Tibial nerve (tissue), 4 donors: ENCODE measurements at places on chromosomes 6 and 20. TPM values are rescaled to one million over a fixed set of nuclear protein-coding genes. Genes with fewer than 3 reads are reported as not detected.

DNA sequence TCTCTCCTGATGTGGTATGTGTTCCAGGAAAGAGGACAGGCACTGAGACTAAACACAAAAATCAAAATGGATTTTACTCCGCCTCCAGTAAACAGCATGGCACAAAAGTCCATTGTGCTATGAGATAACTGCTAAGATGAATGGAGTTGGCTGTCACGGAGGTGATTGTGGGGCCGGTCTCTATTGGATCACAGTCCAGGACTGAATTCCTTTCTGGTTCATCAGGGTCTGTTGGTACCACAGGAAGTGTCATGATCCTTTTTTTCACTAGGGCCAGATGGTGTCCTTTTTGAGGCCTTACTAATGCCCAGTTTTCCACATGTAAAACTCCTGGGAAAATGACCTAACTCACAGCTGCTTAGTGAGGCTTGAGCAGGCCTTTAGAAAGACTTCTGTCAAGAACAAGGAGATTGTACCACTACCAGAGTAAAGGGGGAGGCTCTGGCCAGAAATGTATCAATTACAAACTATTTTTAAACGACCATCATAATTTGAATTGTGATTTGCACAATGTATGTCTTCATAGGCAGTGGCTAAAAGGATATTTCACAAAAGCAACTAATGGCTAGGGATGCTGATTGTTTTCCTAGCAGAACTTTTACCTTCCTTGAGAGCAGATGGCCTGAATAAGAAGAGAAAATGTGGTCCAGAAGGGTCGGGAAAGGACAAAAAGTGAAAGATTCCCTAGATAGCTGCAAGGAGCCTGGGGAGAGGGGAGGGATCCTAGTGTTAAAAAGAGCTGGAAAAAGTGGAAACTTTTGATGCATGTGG is 192.2 kb upstream of the POU3F2 start:
- DNase-seq = no peak

DNA sequence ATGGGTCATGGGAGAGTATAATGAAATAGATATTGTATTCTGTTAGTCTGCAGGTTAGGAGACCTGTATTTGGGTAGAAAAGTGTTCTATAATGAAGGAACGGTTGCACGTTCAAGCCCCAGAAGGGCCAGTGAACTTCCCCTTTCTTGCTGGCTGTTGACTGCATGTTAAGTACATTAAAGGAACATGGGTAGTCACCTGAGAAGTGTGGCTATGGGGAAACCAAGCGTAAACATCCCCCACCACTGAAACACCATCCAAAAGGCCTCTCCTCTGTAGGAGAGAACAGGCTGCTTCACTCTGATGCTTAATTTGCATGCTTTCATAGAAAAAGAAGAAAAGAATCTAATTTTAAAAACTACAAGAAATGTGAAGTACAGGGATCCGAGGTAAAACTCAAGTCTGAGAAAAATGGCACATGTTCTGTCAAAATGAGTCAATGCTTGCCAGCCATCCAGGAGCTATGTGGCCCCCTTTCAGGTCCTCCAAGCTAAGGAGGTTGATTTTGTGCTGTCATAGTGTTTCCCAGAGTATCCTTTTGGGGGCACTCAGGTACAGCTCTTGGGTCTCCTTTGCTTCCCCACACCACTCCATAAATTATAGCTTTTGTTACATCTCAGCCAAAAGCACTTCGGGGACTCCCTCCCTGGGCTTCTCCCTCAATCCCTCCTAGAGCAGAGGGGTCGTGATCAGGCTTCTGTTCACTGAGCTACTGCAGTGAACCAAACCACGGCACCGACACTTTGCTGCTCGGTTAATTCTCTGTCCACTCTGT is 283.7 kb upstream of the AGPAT4 start:
- DNase-seq = no peak

CCR6 gene
- not detected for total RNA-seq

GRCh38 chr6:3455147-3455568 is 1.7 kb downstream of the SLC22A23 start:
- DNase-seq = no peak

DNA sequence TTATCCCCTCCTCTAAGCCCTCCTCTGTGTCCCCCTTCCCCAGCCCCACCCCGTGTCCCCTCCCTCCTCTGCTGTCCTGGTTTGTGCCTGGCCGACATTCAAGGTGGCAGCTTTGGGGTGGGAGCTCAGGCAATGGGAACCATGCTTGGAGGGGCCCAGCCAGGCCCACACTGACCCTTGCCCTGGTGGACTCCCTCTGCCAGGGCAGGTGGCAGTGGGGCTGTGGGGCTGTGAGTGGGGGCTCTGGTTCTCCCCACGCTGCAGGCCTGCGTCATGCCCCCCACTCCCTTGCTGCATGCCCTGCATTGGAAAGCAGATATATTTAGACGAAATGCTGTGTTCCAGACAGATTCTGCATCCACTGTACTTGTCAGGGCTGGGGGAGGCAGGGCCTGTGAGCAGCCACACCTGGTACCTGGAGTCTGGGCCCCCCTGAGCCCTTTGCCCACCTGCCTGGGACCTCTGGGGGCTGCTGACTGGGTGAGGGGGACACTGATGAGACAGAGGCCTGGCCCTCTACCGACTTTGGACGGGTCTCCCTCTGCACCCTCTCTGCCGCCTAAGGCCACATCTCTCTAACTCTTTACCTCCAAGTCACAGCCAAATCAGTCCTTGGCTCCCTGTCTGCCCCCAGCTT is 14.2 kb downstream of the DLGAP4 start:
- no peak for DNase-seq

DNA sequence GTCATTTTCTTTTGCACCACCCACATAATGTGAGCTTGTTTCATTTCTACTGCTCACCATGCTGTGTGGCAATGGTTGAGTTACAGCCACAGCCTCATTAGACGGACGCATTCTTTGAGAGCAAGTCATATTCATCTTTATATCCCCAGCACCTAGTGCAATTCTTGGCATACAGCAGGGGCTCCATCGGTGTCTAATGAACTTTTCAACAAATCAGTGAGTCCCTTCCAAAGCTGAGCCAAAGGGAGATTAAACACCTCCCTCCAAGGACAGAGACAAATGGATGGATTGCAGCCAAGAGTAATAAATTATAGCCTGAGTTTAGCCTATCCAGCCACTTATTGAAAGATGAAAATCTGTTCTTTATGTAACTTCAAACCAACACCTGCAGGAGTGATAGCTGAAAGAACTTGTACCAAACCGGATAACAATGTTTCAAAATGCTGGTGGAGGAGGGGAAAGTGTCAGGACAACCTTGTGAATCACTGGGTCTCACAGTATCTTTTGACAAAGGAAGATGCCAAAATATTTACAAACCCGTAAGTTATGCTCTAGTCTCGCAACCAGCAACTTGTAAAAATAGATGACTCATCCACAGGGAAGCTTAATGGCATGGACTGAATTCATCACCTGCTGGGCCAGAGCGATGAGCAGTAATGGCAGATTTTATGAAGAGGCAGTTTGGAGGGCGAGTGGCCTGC is 139.0 kb downstream of the PXDC1 start:
- DNase-seq = no peak

DNA sequence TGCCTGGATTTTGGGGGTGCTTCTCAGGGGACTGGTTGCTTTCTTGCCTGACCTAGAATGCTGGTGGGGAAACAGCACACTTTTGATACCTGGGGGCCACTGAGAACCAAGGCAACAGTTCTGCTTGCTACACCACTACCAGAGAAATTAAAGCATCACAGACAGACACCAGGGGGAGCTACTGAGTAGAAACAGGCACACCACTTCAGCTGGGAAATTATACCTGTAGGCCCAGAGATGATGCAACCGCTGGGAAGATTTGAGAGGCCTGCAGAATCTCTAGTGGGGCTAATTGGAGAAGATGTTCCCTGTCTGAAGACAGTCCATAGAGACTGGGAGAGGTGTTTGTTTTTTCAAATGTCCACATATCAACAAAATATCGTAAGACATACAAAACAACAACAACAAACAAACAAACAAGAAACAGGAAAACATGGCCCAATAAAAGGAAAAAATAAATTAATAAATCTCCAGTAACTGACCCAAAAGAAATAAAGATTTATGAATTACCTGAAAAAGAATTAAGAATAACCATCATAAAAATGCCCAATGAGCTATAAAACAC is 129.4 kb upstream of the RIN2 start:
- no peak for DNase-seq

LRRC1 gene
- total RNA-seq = 22.8 TPM

GRCh38 chr20:52840041-52840440 is 132.1 kb upstream of the TSHZ2 start:
- DNase-seq = no peak

KCNK5 gene
- total RNA-seq = 18.1 TPM

- DNase-seq = no peak
These were observed 247.7 kb upstream of the KCNQ5 start for GRCh38 chr6:72374172-72374571.

LYRM2 gene
- total RNA-seq = 13.0 TPM

ELOVL2 gene
- total RNA-seq = 2.2 TPM

DNA sequence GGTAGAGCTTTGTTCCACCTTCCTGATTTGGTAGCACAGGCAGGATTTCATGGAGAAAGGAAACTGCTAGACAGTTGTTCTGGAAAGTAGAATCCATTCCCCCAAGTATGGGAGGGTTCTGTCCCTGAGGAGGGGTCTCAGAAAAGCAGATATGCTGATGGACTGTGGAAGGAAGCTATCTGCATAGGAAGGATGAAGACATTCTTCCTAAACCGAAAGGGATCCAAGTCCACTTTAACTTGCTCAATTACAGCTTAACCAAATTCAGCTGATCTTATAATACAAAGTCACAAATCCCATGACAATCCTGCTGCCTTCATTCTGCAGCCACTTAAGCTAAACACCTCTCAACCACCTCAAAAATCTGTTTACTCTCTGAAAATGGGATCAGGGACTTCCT is 2.6 kb downstream of the MAN1A1 start:
- DNase-seq = no peak

DNA sequence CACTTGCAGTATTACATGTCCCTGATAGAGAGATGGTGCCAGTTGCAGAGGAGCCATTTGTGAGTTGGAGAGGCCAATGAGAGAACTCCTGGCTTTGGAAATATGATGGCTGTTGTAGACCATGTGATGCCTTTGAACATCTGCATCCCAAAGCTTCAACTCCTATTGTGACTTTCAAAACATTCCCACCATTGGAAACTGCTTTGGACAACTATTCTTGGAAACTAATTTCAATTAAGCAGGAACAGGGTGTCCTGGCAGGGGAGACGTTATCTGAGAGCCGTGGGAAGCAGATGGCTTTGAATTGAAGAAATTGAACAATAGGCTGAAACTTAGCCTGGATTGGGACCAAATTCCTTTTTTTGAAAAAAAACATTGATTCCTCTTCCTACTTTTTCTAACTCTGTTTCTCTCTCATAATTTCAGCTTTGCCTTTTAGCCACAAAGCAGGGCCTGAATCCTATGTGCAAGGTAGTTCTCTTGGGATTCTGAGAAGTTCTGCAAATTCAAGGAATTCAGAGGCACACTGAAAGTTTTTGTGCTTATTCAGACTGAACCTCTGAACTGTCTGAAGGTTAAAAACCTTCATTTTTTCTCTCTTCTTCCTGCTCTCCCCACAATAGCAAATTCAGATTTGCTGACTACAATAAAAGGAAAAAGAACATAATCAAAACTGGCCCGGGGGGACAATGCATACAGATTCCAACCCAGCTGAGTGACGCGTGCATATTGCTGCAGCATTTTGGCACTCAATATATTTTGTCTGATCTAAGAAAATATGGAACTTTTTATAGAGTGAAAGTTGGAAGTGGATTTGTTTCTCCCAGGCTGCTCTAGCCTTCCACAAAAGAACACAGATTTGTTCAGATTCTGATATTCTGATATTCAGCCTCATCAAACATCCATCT is 720.4 kb upstream of the CHD6 start:
- no peak for DNase-seq

DNA sequence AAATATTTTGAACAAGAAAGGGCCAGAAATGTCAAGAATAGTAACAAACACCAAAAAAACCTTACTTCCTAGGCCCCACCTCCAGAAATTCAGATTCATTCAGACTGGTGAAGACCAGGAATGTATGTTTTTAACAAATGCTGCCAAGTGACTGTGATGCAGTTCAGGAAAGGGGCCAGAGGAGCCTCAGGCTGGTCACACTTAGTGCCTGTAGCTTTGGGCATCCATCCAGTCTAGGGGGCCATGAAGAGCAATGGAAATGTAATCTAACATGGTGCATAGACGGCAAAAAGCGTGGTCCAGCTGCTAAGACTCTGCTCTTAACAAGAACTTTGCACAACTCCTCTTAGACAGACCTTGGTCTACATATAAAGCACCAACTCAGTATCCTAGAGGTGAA is 7.1 kb downstream of the GJA1 start:
- no peak for DNase-seq

FAM83B gene
- total RNA-seq = not detected

GRCh38 chr6:51968265-51968664 is 119.1 kb downstream of the PKHD1 start:
- no peak for DNase-seq

DNA sequence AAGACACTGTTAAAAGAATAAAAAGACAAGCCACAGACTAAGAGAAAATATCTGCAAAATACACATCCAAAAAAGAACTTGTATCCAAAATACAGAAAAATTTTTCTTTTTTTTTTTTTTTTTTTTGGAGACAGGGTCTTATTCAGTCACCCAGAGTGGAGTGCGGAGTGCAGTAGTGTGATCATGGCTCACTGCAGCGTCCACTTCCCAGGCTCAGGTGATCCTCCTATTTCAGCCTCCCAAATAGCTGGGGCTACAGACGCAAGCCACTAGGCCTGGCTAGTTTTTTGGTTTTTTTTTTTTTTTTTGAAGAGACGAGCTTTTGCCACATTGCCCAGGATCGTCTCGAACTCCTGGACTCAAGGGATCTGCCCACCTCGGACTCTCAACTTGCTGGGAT is 3.1 kb downstream of the ZUP1 start:
- DNase-seq = no peak

- DNase-seq = no peak
These were observed 92.1 kb downstream of the SYNJ2 start for GRCh38 chr6:158073776-158074175.

GRCh38 chr6:67759001-67759400 is 876.1 kb upstream of the ADGRB3 start:
- DNase-seq = no peak

DNA sequence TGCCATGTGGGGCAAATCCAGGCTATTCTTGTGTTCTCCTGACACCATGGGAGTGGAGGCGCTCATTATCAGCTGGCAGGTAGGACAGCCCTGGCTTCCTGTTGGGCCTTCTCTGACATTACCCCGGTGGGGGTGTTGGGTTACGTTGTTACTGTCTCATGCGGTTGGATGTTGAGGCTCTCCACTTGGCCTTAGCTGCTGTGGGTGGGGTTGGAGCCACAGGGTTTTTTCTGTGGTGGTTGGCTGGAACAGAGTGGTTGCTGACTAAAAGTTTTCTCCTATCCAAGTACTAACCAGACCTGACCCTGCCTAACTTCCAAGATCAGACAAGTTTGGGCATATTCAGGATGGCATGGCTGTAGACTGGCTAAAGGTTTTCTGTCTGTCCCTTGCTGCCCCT is 20.2 kb downstream of the RIPK1 start:
- no peak for DNase-seq

- DNase-seq = no peak
These were observed 149.2 kb upstream of the EXOC2 start for GRCh38 chr6:842141-842540.

DNA sequence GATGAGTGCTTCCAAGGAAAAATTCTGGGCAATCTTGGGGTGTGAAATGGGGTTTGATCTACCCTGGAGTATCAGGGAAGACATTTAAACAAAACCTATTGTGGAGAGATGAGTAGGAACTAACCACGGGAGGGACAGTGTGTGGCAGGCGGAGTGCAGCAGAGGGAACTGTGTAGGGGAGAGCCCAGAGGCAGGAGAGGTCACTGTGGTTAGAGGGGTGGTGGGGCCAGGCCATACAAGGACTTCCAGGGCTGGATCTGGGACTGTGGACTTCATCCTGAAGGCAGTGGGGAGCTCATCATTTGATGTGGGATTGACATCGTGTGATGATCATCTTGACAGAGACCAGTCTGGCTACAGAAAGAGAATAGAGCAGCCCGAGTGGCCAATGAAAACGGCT is 89.0 kb downstream of the TOX2 start:
- DNase-seq = no peak
